ENCODE measurements at places on chromosomes 6 and 20.
A peak's percentile ranks its signal among the peaks of the same experiment; 100 is the strongest.

DNA sequence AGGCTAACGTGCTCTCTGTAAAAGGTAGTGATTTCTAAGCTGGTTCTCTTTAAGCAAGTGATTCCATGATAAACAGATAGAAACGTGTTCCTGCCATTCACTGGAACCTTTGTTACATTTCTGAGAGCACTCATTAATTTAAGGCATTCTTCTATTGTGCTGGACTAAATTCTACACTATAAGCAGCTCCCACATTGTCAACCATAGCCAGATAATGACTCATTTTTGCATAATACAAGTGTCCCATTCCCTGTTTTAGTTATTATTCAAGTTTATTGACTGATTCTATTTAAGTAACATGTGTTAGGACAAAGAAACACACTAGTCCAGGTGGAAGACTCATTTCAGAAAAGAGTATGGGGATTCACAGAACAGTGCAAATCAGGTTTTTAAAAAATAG is 13.5 kb upstream of the XRN2 start:
- no peak for DNase-seq

DNA sequence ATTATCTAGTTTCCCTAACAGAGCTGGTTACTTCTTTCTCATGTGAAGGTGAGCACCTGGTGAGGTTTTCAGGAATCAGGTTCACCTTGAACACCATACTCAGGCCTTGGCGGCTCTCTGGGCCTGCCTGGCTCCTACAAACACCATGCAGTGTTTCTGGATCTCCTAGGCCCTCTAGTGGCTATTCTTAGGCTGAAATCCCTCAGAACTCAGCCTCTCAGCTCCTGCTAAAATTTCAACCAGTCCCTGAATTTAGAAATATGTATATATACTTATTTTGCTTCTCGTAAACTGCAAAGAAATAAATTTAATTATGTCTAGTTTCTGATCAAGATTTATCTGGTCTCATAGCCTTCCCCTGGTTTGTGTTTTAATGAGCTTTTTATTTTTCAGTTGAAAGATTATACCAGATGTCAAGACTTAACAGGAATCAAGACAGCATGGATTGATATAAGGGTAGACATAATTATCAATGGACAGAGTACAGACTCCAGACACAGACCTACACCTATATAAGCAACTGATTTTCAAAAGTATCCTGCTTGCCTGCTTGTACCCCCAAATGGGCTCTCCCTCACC is 55.9 kb downstream of the ANKEF1 start:
- DNase-seq, result peak; percentile 81

DNA sequence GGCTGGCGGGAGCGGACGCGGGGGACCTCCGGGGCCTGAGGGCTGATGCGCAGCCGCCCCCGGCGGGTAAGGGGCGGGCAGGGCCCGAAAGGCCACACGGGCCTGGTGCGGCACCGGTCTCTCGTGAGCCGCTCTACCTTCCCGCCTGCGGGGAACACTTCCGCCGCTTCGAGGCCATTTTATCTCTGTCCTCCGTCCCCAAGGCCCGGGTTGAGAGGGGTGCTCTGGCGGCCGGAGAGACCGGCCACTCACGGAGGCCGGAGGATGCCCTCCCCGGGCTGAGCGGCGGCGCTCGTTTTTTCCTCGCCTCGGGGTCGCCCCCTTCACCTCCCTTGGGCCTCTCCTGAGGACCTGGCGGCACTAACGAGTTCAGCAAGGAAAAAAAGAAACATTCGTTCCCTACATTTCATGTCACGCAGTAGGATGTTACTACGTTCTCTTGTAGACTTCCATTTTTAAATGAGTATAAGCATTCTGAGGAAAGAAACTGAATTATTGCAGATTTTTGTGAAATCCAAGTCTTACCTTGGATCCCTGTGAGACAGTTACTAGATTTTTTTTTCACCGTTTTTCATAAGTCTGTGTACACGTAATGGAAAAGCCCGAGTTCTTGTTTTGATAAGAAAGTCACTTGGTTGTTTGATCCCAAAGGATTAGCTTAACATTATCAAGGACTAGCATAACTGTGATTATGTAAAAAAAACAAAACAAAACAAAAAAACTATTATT is 575 bp downstream of the WTAP start:
- peak; percentile 56 for DNase-seq

DNA sequence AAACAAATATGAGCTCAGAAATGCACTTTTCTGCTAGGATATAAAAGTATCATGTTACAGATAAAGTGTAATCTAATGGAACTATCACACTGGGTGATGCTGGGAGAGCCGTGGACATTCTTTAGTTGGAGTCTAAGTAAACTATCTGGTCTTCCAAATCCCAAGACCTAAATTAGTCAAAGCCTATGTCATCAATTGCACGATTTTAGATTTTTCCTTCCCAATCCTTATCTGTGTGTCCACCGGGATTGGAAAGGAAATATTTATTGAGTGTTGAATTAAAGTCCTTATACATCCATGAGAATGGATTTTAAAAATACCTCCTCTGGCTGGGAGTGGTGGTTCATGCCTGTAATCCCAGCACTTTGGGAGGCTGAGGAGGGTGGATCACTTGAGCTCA is 19.6 kb upstream of the MRAP2 start:
- DNase-seq, result no peak

DNA sequence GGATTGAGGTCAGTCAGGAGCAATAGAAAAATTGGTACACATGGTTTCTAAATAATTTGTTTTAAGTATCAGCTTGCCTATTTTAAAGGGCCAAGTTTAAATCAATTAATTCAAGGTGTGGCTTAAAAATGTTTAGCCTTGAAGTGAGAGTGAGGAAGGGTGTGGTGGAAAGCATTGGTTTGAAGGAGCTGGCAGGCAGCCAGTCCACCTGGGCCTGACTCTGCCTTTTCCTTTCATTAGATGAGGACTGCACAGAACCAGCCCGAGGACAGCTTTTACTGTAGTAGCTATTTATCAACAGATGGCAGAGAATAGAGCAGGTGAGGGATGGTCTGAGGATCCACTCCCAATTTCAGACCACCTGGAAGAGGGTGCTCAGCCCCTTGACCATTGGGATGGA is 42.4 kb downstream of the DHX35 start:
- DNase-seq, result no peak

GRCh38 chr6:128118401-128118800 is 217.5 kb upstream of the THEMIS start:
- peak; percentile 37 for DNase-seq

GRCh38 chr6:11333132-11333849 is 100.8 kb upstream of the NEDD9 start:
- no peak for DNase-seq

GRCh38 chr6:40901322-40902055 is 137.5 kb downstream of the UNC5CL start:
- no peak for DNase-seq
